ENCODE measurements at places on chromosomes 7 and 10.
A peak's percentile ranks its signal among the peaks of the same experiment; 100 is the strongest.

- DNase-seq: peak; percentile 71
These were observed at the start of gene IL6 for GRCh38 chr7:22726907-22727713. Gene IL6, plus strand, starts transcription at chr7:22727200. Its CDS starts 63 bp downstream, at chr7:22727263.

- no peak for DNase-seq
These were observed 2.8 kb upstream of the ELN start for GRCh38 chr7:74025146-74025545.

DNA sequence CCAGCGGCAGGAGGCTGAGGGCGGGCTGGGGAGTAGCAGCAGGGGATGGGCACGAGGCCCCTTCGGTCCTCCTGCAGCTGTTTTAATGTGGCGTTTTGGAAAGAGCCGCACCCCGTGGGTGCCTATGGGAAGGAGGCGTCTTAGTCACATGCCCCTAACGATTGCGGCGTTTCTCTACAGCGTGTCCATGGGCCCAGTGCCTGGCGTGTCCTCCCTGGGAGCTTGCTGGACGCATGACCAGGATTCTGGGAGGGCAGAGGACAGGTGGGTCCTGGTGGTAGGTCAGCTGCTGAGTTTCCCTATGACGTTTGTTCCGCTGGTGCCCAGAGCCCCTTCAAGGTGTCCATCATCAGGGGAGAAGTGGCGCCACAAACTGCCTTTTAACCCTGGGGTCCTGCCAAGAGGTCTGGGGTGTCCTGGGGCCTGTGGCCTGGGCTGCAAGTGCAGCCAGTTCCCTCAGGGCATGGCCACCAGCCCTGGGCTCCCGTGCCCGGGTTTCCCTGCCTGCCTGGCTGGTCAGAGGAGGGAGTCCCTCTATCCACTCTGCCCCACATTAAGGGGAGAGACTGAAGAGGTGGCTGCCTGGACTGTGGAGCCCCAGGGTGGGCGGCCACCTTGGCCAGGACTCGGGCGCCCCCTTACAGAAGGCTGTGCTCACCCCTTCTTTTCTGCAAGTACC lies 48.7 kb downstream of the PWWP2B start:
- no peak for DNase-seq

DNA sequence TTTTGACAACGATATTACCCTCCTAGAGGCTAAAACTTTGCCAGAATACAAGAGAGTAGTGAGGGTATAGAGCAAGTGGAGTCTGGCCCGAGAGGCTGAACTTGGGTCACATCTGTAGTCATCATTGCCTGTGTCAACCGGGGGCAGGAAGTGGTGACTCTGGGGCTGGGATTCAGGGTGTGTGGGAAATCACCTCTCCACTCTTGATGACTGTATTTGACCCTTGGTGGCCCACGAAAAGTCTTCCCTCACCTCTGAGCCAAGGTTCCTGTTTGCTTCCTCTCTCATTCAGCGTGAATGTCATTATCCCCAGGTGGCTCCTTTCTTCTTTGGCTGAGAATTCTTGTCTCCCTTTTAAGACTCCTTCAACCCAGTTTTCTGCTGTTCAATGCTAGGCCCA lies 240.4 kb downstream of the ABCA13 start:
- DNase-seq: no peak

- no peak for DNase-seq
These were observed 709 bp downstream of the GPAM start for GRCh38 chr10:112182784-112183328.

GRCh38 chr10:110498982-110499795 lies 1.5 kb downstream of the DUSP5 start:
- DNase-seq: no peak

- DNase-seq: no peak
These were observed 283.3 kb downstream of the PHTF2 start for GRCh38 chr7:78081888-78082287.

- no peak for DNase-seq
These were observed 2.2 kb upstream of the KCTD7 start for GRCh38 chr7:66626331-66626934.

DNA sequence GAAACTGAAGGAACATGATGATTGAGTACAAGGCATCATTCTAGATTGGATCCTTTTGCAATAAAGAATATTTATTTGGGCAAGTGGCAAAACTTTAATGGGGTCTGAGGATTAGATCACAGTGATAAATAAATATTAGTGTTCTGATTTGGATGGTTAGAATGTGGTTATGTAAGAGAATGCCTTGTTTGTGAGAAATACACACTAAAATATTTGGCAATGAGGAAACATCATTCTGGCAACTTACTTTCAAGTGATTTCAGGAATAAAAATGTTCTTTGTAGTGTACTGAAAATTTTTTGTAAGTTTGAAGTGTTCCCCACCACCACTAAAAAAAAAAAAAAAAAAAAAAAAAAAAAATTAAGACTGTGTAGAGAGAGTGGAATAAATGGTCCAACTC lies 185.1 kb upstream of the NEBL start:
- no peak for DNase-seq

- no peak for DNase-seq
These were observed 25.1 kb upstream of the AKAP9 start for GRCh38 chr7:91915401-91916050.

GRCh38 chr7:155276042-155276799 lies 21.5 kb upstream of the INSIG1 start:
- peak; percentile 49 for DNase-seq

- DNase-seq: no peak
These were observed 52.7 kb downstream of the GRB10 start for GRCh38 chr7:50729962-50730361.

DNA sequence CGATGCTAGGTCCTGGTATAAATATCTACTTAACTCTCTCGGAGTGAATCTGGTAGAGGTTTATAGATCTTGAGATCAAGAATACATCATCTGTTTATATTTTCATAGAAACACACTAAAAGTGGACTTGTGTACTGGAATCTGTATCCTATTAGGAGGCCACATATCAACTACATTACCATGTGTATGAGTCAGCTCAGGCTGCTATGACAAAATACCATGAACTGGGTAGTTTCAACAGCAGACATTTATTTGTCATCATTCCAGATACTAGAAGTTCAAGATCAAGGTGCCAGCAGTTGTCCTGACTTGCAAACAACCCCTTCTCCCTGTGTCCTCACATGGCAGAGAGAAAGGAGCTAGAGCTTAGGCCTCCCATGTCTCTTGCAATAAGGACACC lies 113.9 kb upstream of the PFKP start:
- no peak for DNase-seq

DNA sequence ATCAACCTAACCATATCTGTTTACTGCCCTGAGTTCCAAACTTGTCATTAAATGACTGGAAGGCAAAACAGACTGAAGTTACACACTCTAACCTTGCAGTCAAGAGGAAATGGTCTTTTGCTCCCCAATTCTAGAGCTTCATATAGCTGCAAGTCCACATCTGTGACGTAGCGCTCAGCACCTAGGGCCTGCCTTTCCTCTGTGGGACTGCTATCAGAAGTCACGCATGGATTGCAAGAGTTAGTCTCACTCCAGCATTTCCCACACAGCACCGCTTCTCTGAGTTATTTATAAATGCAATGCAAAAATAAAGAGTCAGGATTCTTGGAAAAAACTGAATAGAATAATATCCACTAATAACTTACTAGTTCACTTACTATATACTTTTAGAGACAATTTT lies 96.9 kb downstream of the ELMO1 start:
- no peak for DNase-seq

- DNase-seq: no peak
These were observed 380.3 kb downstream of the TCERG1L start for GRCh38 chr10:130931256-130931655.

Measured in right lobe of liver (tissue), 6 donors.